Activated naive CD4-positive, alpha-beta T cell treated with anti-CD3 and anti-CD28 coated beads, Interleukin-2, amount 50 U/mL, for 72 hours (primary cell): ENCODE measurements at places on chromosomes 1 and 21.

DNA sequence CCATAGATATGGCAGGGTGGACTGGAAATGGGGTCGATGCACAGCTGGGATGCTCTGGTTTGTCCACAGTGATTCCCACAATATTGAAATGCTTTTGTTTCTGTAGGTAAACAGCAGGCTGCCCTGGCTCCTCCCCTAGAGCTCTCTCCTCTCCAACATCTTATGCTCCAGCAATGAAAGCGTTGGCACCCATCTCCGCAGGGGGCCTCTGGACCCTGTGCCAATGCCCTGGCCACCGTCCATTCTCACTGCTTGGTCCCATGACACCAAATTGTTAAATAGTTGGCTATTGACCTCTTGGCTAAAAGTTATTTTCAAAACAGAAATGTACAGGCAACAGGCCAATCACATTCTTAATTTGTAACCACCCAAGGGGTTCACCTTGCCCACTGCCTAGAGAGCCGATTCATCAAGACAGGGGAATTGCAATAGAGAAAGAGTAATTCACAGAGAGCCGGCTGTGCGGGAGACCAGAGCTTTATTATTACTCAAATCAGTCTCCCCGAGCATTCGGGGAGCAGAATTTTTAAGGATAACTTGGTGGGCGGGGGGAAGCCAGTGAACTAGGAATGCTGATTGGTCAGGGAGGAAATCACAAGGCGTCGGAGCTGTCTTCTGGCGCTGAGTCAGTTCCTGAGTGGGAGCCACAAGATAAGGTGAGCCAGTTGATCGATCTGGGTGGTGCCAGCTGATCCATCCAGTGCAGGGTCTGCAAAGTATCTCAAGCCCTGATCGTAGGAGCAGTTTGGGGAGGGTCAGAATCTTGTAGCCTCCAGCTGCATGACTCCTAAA lies 76.9 kb upstream of the B3GALT5 start:
- DNase-seq, result no peak

DNA sequence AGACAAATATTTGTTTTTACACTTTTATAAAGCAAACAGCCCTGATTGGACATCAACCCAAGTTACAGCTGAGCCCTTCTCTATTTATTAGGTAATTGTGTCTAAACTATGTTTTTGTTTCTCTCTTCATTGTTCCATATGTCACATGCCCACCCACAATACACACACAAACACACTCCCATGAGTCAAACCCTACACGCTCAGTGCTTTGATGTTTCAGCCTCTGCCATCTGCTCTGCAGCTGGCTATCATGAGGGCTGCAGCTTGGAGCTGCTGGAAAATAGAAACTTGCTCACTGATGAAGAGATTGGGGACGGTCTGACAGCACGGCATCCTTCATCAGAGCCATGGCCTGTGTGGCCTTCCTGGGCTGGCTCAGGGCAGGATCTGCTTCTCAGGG lies 41.7 kb downstream of the PSMG1 start:
- no peak for DNase-seq

DNA sequence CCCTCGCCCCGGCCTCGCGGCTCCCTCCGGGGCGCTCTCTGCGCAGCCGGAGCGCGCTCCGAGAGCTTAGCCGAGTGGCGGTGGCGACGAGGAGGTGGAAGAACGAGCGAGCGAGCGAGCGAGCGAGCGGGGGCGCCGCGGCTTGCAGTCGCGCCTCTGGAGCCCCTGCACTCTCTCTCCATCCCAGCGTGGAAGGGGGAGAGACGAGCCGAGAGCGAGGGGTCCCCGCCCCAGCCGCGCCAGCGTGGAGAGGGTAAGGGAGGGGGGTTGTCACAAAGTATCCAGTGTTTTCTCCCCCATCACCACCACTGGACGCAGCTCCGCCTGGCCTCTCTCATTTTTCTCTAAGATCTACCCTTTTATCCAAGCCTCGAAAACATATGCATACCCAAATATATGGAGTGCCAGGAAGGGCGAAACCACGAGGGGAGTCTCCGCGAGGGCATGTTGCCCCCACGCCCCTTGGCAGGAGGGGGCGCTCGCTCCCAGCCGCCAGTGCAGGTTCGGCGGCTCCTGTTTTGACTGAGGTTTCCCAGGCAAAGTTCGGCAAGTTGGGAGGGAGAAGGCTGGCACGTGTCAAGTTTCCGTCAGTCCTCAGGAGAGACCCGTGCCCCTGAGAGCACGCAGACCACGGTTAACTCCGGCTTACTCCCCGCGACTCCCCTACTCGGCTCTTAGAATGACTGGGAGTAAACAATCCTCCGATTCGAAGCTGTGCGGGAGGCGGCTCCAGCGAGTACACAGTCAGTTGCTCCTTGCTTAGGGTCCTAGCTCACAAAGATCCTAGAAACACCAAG lies 569 bp upstream of the DAB1 start:
- DNase-seq, result peak; percentile 9

DNA sequence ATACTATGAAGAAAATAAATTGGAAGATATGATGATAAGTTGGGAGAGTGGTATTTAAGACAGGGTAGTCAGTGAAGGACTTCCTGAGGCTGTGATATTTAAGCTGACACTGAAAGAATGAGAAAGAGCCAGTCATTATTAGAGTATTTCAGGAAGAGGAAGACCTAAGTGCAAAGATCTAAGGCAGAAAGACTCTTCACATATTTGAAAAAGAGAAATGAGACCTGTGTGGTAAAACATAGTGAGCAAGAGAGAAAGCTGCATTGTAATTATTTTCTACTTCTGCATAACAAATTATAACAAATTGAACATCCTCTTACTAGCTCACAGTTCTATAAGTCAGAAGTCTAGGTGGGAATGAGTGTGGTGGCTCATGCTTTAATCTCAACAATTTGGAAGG lies 34.6 kb upstream of the DOCK7 start:
- DNase-seq, result no peak

DNA sequence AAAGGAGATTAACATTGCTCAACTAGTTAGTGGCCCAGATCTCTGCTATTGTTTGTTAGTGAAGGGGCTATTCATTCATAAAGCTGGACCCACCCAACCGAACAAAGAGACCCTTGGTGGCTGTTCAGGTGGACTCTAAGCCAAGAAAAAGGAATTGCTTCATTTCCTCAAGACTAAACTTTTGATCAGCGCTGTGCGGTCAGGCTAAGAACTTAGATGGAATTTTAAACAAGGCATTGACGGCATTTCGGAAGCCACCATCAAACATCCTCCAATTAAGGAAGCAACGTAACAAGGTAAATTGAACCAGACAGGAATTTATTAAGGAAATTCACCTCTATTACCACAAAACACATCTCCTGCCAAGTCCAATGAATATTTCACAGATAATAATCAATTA lies 19.9 kb upstream of the SHCBP1L start:
- no peak for DNase-seq

- no peak for DNase-seq
Observed at GRCh38 chr1:42259059-42259738, 75.8 kb downstream of the FOXJ3 start.

DNA sequence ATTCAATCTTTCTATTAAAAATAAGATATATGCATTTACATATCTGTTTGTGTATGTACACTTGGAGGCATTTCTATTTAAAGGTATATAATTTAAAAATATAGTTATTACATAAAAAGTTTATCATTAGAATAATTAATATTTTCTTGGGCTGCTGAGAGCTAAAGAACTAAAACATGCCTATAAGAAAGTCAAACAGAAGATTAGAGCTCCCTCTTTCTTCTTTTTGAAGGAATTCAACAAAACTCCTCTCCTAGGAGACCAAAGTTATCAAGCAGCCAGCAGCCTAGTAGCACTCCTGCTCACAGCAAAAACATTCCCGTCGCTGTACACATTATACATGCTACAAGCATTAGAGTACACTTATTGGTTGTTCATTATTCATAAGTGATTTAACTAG lies 216.4 kb downstream of the VAV3 start:
- no peak for DNase-seq

GRCh38 chr1:181062836-181063428 lies 25.6 kb upstream of the IER5 start:
- no peak for DNase-seq

- no peak for DNase-seq
Observed at GRCh38 chr1:10007169-10007568, 10.1 kb downstream of the RBP7 start.

DNA sequence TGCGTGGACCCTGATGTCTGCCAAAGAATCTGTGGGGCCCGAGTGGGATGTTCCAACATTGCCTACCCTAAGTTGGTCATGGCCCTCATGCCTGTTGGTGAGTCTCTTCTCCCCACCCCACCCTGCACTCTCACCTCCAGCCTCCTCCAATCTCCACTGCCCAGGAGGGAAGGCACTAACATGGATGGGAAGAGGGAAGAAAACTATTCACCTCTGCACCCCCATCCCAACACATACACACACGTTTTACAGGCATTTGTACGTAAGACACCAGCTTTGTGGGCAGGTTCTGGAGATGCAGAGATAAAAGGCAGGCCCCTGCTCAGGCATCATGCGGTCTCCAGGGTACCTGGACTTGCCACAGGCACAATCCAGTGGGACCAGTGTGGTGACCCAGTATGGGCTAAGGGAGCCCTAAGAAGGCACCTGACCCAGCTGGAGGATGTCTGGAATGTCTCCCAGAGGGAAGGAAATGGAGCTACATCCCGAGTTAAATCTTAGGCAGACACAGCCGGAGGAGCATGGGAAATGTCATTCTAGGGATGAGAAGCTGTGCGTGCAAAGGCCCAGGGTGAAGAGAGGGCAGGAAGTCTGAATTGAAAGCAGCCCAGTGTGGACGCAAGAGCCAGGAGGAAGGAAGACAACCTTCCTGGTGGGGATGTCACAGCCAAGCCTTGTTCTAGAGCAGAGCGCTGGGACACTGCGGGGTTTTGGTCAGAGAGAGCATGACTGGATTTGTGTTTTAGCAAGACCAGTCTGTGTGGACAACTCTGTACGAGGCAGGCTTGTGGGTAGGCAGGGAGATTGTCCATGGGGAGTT lies 11.4 kb downstream of the SLC5A9 start:
- no peak for DNase-seq

DNA sequence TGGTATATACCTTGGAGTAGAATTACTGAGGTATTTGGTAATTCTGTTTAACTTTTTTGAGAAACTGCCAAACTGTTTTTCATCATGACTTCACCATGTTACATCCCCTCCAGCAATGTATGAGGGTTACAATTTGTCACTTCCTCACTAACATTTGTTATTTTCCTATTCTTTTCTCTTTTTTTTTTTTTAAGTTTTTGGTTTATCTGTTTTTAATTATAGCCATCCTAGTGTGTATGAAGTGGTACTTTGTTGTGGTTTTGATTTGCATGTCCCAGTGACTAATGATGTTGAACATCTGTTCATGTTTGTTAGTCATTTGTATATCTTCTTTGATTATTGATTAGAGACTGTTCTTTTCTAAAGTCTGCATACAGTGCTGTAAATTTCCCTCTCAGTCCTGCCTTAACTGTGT lies 147.3 kb downstream of the HS2ST1 start:
- DNase-seq, result no peak

DNA sequence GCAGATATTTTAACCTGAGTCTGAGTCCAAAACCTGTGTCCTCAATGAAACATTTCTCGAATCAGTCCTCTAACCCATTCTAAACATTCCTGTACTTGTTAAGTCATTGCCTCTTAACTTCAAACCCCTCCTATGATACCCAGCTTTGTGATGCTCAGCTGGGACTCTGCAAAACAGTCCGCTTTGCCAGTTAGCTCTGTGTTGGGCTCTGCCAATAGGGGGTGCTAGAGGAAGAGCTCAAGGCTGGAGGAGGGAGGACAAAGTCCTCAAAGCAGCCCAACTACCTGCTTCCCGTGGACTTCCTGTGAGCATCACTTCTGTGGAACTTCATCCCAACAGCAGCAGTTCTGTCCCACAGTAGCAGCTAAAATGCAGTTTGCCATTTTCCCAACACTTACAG lies 38.1 kb upstream of the SYT14 start:
- no peak for DNase-seq

DNA sequence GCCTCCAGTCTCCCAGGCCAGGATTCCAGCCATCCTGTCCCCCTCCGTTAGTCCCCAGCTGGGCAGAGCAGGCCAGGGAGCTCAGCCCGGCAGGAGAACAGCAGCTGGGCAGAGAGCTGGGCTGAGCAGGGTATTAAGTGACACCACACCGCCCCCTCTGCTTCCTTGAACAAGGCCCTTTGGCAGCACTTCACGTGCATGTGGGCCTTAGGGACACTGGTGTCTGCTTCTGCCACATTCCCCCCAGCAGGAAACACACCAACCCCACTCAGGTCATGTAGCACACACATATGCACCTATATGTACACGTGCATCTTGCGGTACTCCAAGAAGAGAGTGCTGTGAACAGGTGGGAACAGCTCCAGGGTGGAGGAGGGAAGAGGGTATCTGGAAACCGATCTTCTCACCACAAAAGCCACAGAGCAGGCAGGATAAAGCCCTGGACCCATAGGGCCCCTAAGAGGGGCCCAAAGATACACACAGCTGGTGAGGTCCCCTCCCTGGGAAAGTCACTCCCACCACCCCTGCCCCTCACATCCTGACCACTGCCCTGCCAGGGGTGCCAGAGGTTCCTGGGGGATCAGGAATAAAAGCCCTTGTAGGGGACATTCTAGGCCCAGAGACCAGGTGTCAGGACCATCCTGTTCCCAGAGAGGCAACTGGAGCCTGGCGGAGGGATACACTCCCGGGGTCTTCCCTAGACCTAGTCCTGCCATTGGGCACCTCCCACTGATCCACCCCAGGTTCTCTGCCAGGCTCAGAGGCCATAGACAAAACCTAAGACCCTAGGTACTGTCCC lies 4.5 kb downstream of the EPHA2 start:
- DNase-seq, result no peak

- no peak for DNase-seq
Observed at GRCh38 chr1:149962039-149962647, 25.5 kb upstream of the MTMR11 start.

- DNase-seq, result no peak
Observed at GRCh38 chr21:31887391-31887841, 14.6 kb downstream of the HUNK start.

- DNase-seq, result no peak
Observed at GRCh38 chr1:67552336-67552759, 122.1 kb upstream of the SERBP1 start.

DNA sequence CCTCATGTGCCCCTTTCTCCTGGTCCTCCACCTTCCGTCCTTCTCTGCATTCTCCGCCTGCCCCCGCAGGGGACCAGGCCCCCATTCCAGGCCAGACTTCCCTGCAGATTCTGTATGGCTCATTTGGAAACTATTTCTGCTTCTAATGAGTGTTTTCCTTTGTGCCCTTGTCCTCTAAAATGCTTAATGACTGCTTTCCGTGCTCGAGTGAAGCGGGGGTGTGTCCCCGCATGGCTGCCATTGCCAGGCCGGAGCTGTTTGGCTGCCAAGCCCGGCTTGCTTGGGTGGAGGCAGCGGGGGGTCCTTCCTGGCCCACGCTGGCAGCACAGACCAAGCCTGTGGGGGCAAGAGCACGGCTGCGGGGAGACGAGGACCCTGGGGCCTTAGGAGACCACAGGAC lies 299.3 kb upstream of the VAMP3 start:
- no peak for DNase-seq

- DNase-seq, result no peak
Observed at GRCh38 chr1:243253211-243253925, 1.7 kb downstream of the CEP170 start.

GRCh38 chr1:19406680-19407079 lies 78.7 kb downstream of the CAPZB start:
- no peak for DNase-seq
